Umbilical cord (tissue), 2 donors: ENCODE measurements at places on chromosomes 7 and 10.

- peak; percentile 65 for DNase-seq
These were observed 113.7 kb upstream of the LRRN3 start for GRCh38 chr7:110977127-110977737.

DNA sequence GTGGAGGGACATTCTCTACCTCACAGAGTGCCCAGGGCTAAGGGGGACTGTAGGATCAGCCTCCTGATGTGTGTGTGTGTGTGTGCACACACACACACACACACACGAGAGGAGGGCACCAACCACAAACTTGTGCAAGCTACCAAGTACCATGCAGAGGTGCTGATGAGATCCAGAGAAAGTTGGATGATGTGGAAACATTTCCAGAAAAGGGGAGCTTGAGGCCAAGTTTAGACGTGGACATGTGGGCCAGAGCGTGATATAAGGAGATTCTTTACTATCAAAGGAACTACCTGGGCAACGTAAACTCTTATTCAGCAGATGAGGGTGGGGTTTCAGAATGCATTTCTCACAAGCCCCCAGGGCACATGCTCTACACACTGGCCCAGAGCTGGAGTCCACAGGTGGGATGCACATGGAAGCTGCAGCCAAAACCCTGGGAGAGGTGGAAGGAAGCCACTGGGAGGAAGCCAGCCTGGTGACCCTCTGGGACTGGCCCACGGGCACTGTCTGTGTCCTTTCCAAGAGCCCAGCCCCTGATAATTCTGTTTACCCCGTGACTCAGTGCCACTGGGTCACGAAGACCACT lies 53.5 kb downstream of the DLG5 start:
- no peak for DNase-seq

DNA sequence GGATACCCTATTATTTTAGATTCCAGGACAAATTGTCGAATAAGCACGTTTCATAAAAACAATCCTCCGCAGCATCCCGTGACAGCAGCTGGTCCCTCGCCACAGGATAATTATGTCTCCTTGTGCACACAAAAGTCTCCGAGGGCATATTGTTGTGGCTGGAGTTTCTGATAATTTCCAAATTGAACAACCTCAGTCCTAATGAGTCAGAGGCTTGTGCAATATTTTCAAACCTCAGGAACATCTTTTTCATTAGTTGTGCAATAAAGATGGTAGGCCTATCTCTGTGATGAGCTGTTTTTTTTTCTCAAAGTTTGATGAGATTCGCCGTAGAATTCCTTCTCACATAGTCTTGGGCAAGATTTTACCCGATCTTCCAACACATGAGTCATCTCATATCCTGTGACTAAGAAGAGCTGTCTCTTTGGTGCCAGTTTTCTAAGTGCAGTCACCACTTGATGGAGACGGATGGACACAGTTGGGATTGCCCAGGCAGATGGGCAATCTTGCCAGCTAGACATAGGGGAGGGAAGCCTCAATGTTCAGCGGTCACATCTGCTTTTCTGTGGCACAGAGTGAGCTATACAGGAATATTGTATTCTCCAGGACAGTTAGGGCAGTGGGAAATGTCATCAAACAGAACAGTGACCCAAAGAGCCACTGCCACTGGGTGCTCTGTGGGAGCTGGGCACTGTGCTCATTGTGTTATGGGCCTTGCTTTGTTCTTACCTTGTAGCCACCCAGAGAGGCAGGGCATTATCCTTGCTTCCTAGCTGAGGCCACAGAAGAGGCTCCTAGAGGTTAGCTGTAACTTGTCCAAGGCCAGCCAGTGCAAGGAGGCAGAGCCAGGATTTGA lies 7.8 kb downstream of the HTRA1 start:
- DNase-seq: peak; percentile 54

- DNase-seq: no peak
These were observed 287.2 kb downstream of the AUTS2 start for GRCh38 chr7:69885431-69885830.
